ENCODE measurements at places on chromosomes 16 and 17.

DNA sequence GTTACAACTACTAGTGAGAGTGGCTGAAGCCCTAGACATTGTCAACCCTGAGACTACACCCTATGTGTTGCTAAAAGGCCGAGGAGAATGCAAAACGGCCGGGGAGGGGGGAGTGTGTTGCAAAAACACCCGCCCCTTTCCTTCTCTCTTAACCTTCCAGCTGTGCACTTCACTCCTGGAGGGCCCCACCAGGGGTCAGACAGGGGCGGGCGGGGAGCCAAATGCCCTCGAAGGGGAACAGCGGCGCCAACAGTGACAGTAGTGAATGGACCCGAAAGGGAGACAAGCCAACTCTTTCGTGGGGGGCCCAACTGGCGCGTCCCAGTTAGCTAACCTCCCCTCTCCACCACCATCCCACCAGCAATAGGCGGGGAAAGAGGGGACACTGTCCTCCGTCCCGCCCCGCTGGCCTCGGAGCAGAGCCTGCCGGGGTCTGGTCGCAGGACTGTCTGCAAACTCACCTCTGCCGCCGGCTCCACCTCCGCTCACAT is 352 bp downstream of the MARF1 start:
- DNase-seq: no peak

GRCh38 chr17:37813751-37814150 is 68.9 kb upstream of the HNF1B start:
- DNase-seq: peak; percentile 92

- no peak for DNase-seq
Observed at GRCh38 chr16:19948186-19949104, 63.8 kb upstream of the GPRC5B start.

DNA sequence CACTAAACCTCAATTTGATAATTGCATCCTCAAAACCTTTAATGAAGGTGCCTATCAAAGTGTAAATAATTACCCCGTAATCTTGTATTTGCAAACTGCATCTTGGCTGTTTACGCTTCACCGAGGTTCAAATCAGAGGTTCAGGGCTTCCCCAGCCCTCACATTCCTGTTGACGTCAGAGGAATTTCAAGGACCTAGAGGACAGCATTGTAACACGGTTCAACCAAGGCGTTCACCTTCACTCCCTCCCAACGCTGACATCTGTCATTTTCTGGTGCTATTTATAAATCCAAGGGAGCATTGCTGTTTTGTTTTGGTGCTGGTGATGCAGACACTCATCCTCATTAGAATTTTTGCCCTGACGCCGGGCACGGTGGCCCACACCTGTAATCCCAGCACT is 691.6 kb upstream of the RBFOX1 start:
- no peak for DNase-seq

DNA sequence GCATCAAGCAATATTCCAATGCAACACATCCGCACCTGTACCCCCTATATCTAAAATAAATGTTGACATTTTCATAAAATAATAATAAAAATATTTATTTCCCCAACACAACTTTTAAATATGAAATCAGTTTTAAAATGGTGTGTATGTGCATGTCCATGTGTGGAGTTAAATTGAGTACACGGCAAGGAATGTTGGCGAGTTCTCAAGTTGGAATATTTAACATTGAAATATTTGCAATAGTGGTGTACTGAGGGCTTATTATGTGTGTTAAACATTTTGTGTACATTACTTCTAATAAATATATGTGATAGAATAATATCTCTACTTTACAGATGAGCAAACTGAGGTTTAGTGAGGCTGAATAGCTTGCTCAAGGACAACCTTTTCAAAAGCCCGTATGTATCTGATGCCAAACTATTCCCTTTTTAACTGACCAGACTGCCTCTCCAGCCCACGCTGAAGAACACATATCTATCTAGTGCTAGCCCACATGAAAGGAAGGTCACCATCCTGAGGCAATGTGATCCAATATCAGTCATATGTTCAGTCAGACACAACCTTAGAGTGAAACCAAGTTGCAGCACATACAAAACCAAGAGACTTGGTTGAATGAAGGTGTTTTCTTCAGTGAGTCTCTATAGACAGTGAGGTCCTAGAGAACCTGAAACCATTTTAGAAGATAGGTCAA is 192.2 kb upstream of the CDH11 start:
- no peak for DNase-seq

GRCh38 chr17:14352136-14352535 is 51.3 kb downstream of the HS3ST3B1 start:
- no peak for DNase-seq

GRCh38 chr16:10964891-10965326 is 20.5 kb downstream of the CLEC16A start:
- DNase-seq: no peak

DNA sequence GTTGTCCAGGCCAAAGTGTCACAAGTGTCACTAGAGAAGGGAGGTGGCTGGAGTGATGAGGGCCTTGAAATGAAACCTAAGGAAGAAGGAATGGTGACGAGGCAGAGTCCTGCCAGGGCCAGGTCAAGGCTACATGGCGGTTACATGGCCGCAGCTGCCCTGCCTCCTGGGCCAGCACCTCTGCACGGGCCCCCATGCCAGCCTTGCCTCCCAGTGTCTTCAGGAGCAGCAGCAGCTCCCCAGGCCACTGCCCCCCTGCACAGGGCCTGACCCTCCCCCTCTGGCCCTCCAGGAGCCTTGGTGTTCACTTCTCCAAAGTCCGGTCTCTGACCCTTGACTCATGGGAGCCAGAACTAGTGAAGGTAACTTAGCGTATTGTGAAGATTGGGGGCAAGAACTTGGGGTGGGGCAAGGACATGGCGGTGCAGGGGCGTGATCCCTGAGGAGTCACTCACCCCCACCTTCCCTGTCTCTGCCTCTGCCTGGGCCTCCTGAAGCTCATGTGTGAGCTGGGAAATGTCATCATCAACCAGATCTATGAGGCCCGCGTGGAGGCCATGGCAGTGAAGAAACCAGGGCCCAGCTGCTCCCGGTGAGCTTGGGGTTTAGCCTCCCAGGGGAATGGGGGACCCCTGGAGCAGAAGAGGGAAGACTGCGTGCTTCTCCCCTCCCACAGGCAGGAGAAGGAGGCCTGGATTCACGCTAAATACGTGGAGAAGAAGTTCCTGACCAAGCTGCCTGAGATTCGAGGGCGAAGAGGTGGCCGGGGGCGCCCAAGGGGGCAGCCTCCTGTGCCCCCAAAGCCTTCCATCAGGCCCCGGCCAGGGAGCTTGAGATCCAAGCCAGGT is 4.1 kb upstream of the KCTD11 start:
- no peak for DNase-seq

DNA sequence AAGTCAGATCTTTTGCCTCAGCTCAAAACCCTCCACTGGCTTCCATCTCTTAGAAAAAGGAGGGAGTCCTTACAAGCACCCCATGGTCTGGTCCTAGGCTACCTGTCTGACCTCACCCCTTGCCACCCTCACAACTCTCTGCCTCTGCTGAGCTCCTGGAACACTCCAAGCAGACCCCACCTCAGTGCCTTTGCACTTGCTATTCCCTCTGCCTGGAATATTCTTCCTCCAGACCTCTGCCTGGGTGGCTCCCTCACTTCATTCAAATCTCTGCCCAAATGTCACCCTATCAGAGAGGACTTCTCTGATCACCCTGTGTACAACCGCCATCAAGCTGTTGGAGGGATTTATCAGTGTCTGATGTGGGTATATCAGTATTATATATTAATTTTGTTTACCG is 37.4 kb downstream of the PMFBP1 start:
- no peak for DNase-seq

DNA sequence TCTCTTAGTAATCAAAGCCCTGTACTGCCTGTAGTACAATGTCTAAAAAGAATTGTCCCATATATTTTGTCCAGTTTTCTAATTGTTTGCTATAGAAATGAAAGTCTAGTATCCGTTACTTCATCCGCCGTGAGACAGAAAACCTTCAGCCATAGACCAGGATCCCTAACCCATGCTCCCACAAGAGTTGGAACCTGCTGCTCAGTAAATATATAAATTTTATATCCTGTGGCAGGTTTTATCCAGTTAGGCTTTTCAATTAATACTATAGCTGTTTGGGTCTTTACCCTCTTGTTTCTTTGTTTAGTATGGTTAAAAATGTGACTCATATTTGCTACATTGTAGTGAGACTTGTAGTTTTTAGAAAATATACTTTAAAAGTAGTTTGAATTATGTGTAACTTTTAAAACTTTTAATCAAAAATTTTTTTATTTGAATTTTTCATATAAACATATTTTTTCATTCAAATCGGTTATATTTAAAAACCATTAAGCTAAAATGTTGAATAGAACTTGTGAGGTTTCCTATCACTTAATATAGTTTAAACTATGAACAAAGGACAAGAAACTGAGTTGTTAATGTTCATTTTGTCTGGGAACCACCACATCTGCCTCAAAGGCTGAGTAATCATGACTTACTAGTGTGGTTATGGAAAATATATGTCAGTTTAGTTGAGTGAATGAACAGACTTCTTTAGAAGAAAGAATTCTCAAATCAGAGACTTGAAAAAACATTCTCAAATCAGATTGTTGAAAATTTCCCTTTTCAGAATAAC is 54.8 kb downstream of the VMP1 start:
- no peak for DNase-seq

- no peak for DNase-seq
Observed at GRCh38 chr17:83036666-83037065, 42.7 kb upstream of the METRNL start.

- DNase-seq: no peak
Observed at GRCh38 chr16:30892670-30893416, 1.0 kb downstream of the BCL7C start.

- DNase-seq: no peak
Observed at GRCh38 chr16:88384222-88385111, 1.7 kb downstream of the ZNF469 start.

DNA sequence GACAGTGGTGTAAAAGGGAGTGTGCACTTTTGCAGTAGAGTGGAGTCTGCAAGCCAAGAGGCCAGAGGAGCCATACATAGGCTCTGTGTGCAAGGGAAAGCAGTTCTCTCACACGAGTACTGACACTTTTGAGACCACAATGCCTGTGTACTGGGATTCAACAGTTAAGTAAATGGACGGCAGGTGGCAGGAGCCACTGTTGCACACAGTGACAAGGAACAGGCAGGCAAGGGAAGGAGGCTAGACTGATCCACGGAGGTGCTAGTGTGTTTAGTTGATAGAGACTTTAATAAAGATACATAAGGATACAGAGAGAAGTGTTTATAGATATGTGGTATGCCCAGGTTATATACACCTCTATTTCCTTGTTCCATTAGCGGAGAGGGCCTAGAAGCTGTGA is 67.0 kb downstream of the MPRIP start:
- DNase-seq: no peak

DNA sequence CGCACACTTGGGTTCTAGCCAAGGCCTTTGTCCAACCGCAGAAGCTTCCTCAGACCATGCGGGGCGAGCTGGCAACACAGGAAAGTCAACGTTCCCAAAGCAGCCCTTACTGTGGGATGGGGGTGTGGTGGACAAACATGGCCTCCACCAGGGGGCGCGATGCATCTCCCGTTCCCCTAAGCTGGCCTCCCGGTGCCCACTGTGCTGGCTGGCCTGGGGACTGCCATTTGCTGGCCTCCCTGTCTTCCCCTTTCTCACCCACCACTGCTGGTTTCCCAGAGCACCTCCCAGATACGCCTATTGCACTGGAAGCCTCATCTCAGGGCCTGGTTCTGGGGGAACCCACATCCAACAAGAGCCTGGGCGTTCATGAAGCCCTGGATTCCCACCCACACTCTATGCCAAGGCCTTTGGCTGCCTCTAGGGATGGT is 145.3 kb downstream of the IRF8 start:
- no peak for DNase-seq

DNA sequence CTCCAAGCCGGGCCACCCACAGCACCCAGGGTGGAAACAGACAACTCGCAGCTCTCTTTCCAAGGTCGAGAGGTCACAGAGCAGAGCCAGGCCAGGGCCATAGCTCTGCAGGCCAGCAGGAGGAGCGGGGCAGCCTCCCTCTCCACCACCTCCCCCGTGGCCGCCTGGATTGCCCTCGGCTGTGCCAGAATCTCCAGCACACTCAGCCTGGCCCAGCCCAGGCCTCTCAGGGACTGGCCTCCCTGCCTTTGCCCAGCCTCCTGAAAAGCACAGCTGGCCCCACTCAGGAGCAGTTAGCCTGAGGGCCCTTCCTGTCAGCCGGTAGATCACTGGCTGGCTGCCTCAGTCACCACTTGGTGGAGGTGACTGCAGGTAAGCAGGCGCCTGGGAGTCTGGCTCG is 85.8 kb upstream of the SEC14L1 start:
- DNase-seq: no peak

DNA sequence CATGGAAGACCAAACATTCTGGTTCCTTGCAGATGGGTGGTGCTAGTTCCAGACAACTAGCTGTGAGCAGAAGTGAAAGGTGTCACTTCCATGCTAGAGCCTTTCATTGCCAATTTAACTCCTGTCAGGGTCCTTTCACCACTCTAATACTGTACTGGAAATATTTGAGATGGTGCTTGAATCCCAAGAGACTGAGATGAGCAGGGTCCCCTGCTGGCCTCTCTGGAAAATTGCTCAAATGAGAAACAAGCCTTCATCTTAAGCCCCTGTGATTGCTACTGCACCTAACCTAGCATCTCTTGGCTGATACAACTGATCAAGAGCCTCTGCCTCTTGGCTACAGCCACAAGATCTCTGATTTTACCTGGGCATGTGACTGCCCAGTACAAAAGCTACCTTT is 7.4 kb upstream of the VAC14 start:
- no peak for DNase-seq

GRCh38 chr16:25867041-25867440 is 175.3 kb downstream of the HS3ST4 start:
- no peak for DNase-seq

- DNase-seq: no peak
Observed at GRCh38 chr17:28173801-28174200, 131.3 kb downstream of the NLK start.

GRCh38 chr16:68356249-68356918 is 45.6 kb downstream of the PRMT7 start:
- DNase-seq: no peak

DNA sequence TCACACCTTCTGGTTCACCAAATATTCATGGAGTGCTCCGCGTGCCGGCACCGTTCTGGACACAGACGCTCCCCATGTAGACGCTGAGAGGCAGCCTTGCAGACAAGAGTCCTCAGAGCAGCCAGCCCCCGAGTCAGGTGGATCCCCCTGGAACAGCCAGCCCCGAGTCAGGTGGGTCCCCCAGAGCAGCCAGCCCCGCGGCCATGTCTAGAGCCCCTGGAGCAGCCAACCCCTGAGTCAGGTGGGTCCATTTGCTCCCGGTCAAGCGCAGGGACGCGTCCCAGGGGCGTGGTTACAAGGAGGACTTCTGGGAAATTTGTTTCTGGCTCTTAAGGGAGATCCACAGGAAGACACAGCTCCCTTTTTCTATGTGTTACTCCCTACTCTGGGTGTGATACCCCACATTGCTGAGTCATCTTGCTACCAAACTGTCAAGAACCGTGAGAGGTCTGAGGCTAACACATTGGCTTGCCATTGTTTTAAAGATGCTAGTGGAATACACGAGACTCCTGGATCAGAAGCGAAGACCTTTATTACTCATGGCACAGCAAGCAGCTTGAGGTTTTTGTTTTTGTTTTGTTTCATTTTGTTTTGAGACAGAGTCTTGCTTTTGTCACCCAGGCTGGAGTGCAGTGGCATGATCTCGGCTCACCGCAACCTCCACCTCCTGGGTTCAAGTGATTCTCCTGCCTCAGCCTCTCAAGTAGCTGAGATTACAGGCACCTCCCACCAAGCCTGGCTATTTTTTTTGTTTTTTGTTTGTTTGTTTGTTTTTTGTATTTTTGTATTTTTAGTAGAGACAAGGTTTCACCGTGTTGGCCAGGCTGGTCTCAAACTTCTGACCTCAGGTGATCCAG is 43.3 kb upstream of the CBFA2T3 start:
- DNase-seq: no peak
